Gastrocnemius medialis (tissue), 4 donors: ENCODE measurements at places on chromosomes 6 and 20. TPM values are rescaled to one million over a fixed set of nuclear protein-coding genes. Genes with fewer than 3 reads are reported as not detected.

Gene NEU1
- 36.2 TPM for total RNA-seq

Gene TPX2
- 0.80 TPM for total RNA-seq

Gene ETV7
- total RNA-seq, result not detected

DNA sequence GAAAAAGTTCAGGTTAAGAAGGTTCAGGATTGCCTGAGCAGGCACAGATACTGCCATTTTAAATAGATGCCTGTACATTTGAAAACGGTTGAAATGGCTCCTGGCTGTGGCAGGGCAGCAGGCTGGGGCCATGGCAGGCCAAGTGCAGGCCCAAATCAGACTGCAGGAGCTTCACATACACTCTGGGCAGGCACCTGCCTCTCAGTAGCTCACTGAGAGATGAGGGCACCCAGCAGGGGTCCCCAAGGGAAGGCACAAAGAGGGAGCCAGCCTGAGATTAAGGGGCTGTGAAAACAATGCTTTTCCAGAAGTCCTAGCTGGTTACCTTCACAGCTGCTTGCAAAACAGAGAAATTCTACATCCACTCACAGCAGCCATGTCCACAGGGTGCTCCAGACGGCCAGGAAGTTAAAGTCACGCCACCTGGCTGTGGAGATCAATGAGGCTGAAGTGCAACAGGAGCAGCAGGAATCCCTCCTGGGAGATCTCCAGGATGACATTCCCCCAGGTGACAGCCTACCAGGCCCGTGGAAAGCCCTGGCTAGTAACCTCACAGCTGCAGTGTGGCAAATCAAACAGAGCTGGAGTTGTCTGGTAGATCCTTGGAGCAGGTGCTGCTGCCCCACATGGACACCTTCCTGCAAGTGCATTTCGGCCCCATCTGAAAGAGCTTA, 6.2 kb upstream of the RAET1E start:
- no peak for DNase-seq

DNA sequence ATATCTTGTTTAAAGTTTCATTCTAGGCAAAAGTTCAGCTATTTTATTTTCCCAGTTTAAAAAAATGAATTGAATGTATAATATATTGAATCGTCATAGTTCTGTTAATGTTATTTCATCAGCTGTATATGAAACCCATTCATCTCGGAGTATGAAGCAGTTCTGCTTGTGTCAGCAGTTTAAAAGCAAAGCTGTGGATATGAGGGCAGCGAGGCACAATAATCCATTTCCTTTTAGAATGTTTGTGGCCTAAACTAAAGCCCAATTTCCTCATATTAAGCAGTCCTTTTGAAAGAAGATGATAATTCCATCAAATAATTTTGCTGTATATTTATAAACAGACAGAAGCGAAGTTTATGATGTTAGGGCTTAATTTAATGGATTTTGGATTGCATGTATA, 300.1 kb downstream of the SAMD5 start:
- no peak for DNase-seq

DNA sequence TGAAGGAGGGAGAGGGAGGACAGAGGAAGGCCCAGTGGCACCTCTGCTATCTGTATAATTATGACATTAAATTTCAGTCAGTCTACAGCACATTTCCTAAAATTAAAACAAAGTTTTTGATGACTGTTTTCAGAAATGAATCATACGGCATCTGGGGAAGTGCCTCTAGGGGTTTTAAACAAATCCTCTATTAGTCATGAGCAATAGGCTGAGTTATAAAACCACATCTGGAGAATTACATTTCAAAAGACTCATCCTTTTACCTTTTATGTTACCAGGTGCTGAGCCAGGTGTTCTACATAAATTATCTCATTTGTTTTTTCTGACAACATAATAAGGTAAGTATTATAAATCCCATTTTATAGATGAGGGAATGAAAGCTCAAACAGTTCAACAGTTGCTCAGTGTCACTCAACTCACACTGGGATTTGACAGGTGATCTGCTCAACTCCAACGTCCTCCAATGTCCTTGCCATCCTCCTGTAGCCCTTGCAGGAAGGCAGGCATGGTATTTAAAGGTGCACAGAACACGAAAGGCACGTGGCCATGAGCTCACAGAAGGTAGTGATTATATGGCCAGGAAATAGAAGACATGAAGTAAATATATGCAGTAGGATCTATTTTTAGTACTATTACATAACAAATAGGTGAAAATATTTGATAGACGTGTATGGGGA, 184.2 kb upstream of the MAN1A1 start:
- no peak for DNase-seq

- DNase-seq, result no peak
Observed at GRCh38 chr6:41187924-41188886, 12.7 kb downstream of the TREML2 start.

DNA sequence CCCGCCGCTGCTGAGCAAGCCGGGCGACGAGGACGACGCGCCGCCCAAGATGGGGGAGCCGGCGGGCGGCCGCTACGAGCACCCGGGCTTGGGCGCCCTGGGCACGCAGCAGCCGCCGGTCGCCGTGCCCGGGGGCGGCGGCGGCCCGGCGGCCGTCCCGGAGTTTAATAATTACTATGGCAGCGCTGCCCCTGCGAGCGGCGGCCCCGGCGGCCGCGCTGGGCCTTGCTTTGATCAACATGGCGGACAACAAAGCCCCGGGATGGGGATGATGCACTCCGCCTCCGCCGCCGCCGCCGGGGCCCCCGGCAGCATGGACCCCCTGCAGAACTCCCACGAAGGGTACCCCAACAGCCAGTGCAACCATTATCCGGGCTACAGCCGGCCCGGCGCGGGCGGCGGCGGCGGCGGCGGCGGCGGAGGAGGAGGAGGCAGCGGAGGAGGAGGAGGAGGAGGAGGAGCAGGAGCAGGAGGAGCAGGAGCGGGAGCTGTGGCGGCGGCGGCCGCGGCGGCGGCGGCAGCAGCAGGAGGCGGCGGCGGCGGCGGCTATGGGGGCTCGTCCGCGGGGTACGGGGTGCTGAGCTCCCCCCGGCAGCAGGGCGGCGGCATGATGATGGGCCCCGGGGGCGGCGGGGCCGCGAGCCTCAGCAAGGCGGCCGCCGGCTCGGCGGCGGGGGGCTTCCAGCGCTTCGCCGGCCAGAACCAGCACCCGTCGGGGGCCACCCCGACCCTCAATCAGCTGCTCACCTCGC, 1.5 kb downstream of the ARID1B start:
- peak; percentile 51 for DNase-seq

DNA sequence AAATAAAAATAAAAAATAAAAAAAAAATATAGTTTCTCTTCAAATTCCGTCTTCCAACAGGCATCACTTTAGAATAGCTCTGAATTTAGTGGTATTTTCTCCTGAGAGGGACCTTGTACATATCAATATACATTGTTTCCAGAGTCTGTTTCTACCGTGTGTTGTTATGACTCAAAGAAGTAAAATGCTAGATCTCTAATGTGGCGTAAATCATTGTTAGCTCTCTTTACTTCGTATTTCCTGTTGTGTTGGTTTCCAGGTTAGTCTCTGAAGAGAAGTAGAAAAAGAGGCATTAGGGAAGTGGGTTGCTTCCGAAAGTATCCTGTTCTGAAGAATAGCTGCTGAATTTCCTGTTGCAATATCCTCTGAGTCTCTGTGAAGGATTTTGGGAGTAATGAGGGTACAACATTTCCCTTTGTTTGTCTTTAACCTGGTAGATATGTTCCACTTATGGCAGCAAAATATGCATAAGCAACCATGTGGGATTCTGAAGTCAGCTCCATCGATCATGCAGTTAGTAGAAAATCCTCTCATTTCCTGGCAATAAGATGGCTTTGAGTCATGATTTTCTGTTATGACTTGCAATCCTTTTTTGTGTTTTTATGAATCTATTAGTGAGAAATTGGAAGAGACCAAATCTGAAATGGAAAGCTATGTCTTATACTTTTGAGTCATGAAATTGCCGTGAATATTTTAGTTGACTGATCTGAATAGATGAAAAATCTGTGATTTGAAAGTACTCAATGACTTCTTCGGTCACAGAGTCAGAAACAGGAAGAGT, 42.0 kb upstream of the MCHR2 start:
- DNase-seq, result no peak
